Fibroblast of skin of left biceps (primary cell): ENCODE measurements at places on chromosomes 5 and 9.

DNA sequence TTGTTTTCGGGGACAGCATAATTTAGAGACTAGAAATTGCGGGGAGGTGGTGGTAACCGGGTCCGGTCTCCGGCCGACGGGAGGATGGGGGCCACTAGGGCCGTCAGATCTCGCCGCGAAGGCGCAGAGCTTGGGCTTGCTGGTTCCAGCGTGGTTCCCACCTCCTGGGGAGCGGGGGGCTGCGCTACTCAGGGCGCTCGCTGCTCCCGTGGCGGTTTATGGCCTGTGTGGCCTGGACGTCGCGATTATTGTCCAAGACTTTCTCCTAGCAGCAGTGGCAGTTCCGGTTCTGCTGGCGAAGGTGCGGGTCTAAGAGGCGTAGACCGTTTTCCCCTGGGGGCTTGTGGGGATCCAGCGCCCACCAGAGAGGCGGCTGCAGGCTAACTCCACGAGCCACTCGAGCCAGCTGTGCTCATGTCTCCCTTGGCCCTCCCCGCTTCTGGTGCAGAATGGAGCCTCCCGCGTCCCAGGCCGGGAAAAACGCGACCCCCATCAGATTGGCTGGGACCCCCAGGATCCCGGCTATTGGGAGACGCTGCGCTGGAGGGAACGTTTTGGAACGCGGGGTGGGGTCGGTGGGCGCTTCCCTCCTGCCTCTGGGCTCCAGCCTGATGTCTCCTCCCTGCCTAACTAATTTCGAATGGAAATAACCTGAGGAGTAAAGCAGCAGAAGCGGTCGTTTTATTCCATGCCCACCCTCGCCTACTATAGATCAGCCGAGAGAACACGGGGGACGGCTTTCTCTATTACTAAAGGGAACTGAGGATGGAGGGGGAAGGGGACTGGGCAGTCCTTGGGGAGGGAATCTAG lies 87.1 kb downstream of the ENTREP1 start:
- no peak for DNase-seq

DNA sequence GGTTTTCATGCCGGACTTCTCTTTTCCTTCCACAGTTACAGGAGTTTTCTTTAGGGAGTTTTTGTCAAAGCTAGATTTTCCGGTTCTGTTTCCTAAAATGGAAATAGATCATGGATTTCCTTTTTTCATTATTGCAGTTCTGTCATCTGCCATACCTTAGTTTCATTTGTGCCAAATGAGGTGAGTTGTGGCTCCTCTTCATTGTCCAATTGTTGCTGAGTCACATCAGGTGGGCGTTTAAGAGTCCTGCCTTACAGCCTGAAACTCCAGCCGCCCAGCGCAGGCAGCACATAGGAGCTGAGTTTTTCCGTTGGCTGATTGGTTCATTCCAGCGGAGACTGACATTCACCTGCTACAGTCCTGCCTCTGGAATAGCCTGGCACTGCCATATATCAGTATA lies 14.1 kb downstream of the SLC25A25 start:
- no peak for DNase-seq

DNA sequence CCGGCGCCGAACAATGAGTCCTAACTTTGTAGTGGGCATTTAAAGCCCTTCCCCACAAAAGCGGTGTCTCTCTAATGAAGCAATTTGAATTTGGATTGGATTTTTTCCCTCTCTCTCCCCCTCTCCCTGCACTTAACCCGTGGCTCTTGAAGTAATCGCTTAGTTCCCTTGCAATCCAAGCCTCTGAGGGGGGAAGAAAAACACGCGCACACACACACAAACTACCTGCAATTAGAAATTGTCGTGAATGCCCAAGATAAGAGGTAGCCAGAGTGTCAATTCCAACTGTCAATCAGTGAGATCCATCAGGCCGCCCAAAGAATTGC lies 1.2 kb downstream of the LHX6 start:
- DNase-seq: no peak

DNA sequence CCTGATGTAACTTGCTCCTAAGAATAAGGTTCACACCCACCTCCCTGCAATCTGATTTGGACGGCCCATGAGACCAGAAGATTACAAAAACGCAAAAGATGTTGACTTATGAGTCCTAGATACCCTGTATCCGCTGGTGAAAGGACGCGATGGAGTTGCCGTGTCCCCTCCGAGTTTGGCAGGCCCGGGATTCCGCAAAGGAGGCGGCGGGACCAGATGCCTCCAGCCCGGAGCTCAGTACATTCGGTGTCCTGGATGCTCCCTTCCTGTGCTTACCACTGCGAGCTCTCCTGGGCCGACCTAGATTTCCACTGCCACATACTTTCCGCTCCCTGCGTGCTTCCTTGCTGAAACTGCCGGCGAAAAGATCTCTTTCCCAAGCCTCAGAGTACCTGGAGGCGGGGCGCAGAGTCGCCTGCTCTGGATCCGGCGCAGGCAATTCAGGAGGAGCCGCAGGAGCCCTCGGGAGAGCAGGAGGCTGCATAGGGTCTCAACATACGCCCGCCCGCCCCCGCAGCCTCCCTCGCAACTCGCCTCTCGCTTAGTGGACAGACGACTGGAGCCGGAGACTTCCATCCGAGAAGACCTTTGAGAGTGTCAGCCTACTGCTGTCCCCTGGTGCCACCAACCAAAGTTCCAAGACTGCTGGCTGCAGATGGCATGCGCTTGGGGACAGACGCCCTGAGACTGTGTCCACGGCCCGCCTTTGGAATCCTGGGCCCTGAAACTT lies 39.8 kb downstream of the ANXA2R start:
- DNase-seq: no peak

DNA sequence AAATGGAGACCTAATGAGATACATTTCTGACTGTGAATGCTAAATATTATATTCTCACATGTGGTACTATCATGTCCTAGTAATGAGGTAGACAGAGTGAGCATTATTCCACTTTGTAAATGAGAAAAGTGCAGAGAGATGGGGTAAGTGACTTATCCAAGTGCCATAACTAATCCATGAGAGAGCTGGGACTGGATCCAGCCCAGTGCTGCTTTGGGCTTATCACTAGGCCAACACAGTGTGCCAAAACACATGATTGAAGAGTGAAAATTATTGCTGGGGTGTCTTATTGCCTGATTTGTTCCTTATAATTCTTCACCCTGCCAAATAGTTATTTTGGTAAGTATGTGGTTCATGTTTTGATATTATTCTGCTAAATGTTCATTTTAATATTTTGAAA lies 442.2 kb upstream of the GRAMD2B start:
- no peak for DNase-seq

- DNase-seq: no peak
Measured at GRCh38 chr5:111993242-111993641, 236.2 kb upstream of the NREP start.

- DNase-seq: no peak
Measured at GRCh38 chr5:74546796-74547195, 93.7 kb downstream of the ENC1 start.

DNA sequence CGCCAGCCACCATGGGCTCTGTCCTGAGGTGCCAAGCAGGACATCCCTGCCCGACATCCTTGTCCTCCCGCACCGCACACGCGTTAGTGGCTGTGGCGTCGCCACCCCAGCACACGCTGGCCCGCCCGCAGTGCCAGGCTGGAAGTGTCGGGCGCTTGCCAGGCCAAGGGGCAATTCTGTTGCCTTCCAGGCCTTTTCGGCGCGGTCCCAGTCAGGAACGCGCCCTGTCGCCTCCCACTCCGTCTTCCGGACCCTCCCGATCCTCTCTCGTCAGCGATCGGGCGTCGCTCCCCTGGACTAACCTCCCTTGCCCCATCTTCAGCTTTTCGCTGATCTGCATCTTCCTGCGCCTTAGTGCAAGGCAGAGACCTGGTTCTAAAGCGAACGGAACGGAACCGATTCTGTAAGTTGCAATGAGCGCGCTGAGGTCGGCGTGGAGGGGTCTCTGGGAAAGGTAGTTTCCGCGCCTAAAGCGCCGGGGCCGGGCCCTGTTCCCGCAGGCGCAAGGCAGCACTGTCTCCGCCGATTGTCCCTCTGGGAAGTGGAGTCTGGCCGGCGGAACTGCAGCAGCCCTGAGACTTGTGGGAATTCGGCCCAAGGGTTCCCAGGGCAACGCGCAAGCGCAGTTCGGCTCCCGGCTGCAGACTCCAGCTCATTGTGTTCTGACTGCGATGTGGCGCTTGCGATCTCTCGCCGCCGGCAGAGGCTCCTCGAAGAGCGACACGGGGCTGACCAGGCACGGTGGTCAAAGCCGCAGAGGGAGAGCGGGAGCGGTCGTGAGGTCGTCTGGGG lies at the start of gene ZNF454:
Gene ZNF454 (plus strand): TSS at position 630 of the 792 bp plus-strand sequence. CDS start 1,594 bp downstream, outside the sequence.
- DNase-seq: peak; percentile 86

DNA sequence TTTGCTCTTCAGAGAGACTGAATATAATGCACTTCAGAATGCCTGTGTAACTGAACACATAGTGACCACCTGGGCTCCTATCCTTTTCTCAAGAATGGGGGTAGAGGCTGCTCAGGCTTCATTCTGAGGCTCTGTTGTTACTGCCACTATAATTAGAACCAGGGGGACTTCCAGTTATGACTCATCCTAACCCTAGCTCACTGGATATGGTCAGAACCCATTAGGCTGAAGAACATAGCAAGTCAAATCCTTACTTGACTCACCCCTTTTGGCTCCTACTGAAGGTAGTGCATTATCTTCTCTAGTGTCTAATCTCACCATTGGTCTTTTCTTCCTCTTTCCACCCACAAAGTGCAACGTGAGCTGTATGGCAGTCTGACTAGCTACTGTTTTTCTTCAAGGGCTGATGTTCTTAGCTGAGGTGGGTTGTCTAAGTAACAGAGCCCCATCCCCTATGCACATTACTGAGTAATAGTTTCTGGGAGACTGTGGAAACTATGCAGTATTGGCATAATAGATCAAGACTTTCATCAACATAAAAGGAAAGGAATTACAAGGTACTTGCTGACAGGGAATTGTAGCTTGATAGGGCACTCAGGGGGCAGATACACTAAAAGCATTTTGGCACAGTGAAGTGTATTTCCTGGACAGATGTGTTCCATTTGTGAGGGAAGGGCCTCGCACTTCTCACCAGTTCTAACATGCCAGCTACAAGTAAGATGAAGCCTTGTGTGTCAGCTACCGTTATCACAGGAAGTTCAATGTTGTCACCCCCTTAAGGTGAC lies 431.0 kb upstream of the MEF2C start:
- peak; percentile 79 for DNase-seq

GRCh38 chr5:148542812-148543211 lies 111.5 kb downstream of the HTR4 start:
- no peak for DNase-seq

- DNase-seq: no peak
Measured at GRCh38 chr5:167644619-167645018, 646.8 kb upstream of the WWC1 start.
